NCI-H2081 treated with DMSO at 0.1 percent for 48 hours (cell line): ENCODE measurements at places on chromosomes 2 and 18.

- no peak for DNase-seq
Measured at GRCh38 chr2:202681688-202682205, 47.0 kb downstream of the FAM117B start.

DNA sequence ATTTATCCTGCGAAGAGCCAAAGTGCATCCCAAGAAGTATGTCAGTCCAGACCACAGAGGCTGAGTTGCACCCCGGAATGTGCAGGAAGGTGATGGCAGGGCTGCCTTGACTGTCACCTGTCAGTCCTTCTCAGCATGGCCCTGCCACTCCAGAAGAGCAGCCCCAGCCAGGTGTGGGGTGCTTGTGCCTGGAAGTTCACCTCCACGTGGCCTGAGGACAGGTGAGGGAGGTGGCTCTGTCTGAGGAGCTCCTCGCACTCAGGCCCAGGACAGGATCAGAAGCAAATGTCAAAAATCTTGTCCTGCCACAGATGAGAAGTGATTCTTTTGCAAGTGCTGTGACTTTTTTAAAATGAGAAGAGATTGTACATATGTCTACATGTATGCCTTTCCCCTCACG, 31.4 kb upstream of the B3GNT7 start:
- no peak for DNase-seq

GRCh38 chr2:54708584-54709335, 14.7 kb upstream of the EML6 start:
- DNase-seq = no peak

DNA sequence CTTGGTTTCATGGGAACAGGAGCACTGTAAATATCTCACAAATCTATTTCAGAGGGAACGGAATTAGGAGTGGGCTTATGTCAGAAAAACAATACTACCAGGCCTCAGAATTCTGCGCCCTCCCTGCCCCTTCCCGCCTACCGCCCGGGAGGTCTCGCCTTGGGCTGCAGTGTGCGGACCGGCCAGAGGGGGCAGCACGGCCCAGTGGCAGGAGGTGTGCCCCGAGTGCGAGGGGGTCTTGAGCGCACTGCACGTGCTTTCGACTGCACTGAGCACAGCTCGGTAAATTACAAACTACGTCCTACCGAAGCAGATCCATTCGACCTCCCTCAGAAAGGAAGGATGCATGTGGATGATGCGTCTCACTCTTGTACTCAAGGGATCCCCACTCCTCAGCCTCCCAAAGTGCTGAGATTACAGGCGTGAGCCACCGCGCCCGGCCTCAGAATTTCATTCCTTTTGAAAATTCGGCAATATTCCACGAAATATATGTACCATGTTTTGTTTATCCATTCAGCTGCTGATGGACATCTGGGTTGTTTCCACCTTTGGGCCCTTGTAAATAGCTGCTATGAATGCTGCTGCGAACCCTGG, 297.0 kb downstream of the BCL2 start:
- DNase-seq = no peak

GRCh38 chr18:70279470-70279869, 9.4 kb upstream of the SOCS6 start:
- DNase-seq = no peak

DNA sequence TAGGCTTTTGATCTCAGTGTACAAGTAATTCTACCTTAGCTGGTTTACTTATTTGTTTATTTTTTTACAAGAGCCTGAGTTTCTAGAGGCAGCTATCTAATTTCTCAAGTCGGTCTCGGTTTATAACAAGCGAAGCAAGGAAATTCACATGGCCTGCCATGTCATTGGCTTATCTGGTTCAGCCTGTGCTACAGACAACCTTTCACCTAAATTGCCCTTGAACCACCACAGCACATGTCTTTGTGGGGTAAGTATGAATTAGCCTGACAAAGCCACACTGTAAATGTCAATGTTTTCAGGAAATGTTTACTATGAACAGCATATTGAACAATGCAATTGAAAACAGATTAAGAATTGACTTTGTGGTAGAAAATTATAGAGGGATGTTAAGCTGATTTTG, 167.1 kb downstream of the PID1 start:
- DNase-seq = no peak
